ENCODE measurements at places on chromosomes 1 and 21.

GRCh38 chr1:212186427-212187207 lies 98.6 kb upstream of the PPP2R5A start:
- no peak for DNase-seq

GRCh38 chr1:2044510-2045319 lies 5.5 kb upstream of the PRKCZ start:
- peak; percentile 82 for DNase-seq

GRCh38 chr1:47827109-47827508 lies 170.1 kb downstream of the TRABD2B start:
- no peak for DNase-seq

- peak; percentile 27 for DNase-seq
Observed at GRCh38 chr1:228154670-228155571, 5.2 kb downstream of the GJC2 start.

- no peak for DNase-seq
Observed at GRCh38 chr1:36622741-36623648, 140.3 kb upstream of the CSF3R start.

DNA sequence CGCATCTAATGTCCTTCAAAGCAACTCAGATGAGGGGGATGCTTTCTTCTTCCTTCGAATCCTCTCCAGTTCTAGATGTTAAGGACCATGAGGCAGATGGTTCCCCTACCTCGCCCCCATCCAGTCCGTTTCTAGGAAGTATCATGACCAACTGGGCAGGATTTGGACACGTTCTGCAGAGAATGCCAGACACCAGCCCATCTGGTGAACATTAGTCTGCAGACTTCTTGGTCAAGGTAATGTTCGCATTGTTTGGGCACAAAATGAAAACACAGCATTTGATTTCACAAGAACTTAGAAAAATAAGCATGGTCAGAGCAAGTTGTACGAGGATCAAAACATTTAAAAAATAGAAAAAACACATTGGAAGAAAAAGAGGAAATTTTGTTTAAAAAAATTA lies 25.4 kb upstream of the ADARB1 start:
- no peak for DNase-seq

GRCh38 chr21:33314111-33314510 lies 10.7 kb upstream of the IFNAR1 start:
- no peak for DNase-seq

DNA sequence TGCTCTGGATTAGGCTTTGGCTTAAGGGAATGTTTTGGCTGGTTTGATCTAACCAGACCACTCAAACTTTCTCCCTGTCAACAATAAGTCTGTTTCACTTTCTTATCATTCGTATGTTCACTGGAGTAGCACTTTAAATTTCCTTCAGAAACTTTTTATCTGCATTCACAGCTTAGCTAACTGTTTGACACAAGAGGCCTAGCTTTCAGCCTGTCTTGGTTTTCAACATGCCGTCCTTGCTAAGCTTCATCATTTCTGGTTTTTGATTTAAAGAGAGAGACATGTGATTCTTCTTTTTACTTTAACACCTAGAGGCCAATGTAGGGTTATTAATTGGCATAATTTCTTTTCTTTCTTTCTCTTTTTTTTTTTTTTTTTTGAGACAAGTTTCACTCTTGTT lies 14.9 kb upstream of the CYB5R1 start:
- no peak for DNase-seq

DNA sequence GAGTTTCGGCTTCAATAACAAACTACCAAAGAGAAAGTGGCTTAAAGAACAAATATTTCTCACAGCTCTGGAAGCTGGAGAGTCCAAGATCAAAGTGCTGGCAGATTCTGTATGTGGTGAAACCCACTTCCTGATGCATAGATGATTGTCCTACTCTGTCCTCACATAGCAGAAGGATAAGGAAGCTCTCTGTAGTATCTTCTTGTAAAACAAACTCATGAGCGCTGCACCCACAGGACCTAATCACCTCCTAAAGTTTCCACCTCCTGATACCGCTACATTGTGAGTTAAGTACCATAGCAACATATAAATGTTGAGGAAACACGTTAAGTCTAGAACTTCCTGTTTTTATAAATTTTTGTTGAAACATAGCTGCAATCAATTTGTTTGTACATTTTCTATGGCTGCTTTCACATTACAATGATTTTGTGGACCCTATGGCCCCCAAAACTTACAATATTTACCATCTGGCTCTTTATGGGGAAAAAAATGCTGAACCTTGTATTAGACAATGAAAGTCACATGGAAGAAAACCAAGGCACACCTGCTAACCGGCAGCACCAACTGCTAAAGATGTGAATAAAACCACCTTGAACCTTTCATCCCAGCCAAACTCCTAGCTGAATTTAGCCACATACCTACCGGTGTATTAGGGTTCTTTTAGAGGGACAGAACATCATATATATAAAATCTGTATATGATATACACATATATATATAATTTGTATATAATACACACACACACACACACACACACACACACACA lies 1423.4 kb downstream of the NCAM2 start:
- no peak for DNase-seq

DNA sequence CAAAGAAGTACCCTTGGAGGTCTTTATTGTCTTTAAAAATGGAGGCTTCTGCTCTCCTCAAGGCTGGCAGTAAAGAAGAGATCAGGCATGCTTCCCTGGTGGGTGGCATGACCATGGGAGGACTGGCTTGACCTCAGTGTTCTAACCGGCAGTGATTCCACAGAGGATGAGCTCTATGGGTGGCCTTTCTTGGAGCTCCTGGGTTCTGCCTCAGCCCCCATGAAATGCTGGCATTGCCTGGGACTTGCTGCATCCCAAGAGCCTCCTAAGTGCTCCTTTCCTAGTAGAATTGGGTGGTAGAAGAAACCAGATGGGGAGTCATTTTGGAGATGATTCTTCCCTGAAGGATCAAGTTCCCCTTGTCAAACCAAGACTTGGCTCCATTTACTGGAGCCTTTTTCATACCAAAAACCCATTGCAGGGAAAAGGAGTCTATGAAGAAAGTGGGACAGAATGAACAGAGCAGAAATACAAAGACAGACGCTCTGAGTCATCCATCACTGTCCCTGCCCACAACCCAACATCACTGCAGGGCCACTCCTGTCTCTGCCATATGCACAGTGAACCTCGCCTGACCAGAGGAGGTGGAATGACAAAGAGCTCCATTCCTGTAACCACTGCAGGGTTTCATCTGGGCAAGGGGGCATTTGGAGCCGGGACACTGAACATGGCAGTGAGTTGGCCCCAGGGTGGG lies 42.4 kb downstream of the RIMS3 start:
- no peak for DNase-seq

DNA sequence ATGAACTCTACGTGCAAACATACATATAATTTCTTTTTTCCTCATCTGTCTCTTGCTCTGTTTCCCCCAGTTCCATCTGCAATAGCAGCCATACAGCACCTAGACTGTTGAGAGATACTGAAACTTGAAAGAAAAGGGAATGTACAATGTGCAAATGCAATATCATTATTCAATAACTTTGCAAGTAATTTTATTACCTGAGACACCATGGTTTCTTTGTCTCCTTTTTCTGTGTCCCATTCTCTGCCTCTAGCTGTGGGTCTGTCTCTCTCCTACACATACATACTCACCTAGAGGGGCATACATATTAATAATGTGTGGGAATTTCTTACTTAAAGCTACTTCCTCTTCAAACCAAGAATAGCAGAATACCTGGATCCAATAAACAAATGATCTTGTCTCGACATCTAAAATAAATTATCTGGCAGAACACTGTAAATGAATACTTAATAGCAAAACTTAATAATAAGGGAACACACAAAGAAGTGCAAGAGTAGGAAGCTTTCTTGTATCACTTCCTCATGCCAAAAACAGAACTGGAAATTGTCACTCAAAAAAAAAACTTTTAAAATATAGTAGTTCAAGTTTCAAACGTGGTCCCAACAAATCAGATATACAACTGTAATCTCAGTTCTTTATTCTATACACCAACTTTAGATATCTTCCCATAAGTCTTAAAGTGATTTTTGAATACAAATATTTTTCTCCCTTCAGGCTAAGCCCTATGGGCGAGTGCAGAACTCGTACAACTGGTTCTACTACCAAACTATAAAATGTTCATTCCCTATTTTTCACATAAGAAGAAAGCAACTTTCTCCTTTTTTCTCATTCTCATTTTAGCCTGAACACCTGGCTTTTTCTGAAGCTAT lies 194.6 kb downstream of the NRIP1 start:
- no peak for DNase-seq

DNA sequence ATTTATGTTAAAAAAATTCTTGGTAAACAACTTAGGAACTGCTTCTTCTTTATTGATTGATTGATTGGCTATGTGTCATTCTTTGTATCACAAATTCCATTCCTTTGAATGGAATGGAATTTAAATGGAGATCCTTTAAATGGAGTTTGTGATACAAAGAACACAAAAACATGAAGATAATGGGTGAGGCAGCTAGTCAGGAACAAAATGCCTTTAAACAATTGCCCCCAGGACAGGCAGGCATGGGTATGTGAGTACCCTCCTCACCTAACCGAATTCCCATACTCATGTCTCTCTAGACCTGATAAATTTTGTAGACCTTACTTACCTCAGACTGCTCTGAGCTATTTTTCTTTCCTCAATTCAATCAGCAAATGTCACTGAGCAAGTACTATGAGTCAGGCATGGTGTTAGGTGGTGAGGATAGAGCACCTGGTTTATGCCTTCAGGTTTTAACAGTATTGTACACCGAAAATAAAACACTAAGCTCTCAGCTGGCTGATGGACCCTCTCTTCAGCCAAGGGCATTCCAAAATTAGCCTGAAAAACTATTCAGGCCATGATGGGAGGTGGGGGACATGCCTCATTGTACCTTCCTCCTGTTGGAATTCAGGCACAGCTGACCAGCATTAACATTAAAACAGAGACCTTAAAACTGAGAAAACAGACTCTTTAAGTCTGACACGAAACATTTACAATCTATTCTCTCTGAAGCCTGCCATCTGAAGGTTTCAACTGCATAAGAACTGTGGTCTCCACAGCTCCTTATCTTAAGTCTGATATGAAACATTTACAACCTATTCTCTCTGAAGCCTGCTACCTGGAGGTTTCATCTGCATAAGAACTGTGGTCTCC lies 58.9 kb downstream of the OLFML3 start:
- no peak for DNase-seq

DNA sequence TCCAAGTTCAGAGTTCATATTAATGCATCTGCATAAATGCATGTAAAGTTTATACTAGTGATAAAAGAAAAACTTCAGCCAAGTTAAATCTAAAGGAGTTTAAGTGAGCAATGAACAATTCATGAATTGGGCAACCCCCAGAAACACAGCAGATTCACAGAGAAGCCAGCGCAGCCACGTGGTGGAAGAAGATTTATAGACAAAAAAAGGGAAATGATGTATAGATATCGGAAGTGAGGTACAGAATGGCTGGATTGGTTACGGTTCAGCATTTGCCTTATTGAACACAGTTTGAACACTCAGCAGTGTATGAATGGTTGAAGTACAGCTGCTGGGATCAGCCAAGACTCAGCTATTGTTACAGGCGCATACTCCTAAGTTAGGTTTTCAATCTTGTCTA lies 5.7 kb downstream of the AK5 start:
- DNase-seq: no peak

GRCh38 chr1:168379104-168379860 lies 98.6 kb downstream of the TBX19 start:
- DNase-seq: no peak

DNA sequence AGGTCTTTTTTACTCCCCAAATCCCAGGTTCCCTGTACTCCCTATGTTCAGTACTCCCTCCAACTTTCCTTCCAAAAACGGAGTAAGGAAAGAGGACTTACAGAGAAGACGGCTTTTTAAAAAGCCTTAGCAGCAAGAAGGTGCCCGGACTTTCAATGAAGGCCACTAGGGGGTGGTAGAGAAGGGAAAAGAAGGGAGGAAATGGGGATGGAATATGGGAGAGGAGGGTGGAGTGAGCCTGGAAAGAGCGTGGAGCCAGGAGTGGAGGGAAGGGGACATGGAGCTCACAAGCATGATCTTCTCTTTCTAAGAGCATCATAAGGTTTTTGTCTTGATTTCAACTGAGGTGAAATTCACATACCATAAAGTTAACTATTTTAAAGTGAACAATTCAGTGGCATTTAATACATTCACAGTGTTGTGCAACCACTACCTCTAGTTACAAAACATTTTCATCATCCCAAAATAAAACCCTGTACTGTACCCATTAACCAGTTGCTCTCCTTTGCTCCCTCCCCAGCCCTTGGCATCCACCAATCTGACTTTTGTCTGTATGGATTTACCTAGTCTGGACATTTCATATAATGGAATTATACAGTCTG lies 129.9 kb downstream of the ZNF281 start:
- peak; percentile 15 for DNase-seq

DNA sequence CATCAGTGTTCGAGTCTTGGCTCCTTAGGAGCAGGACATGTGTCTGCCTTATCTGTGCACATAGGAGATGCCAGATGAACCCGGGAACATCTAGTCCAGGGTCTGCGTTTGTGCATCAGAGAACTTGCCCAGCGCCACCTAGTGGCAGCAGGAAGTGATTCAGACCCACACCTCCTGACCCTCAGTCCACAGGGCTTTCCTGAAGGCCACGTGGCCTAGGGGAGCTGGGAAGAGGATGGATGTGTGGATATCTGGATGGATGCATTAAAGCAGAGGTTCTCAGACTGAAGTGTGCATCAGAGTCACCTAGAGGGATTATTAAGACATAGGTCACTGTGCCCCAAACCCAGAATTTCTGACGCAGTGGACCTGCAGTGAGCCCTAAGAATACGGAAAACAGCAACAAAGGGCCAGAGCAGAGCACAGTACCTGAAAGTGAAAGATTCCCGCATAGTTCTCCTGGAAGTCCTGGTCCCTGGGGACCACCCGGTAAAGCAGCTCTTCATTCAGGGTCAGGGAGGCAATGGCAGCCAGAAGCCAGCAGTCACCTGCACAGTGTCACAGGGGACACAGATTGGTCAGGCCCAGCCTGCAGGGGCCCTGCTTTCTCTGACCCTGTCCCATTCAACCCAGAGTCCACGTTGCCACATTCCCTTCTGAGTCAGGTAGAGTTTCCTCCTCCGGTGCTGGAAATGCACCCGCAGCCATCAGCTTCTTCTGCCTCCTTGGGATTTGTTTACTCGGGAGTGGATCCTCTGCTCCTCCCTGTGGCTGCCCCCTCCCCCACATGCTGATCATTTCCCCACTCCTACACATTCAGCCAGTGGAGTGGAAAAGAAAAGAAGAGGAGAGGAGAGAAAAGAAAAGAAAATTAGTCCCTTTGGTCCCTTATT lies 37.0 kb downstream of the CAPN8 start:
- DNase-seq: peak; percentile 39

DNA sequence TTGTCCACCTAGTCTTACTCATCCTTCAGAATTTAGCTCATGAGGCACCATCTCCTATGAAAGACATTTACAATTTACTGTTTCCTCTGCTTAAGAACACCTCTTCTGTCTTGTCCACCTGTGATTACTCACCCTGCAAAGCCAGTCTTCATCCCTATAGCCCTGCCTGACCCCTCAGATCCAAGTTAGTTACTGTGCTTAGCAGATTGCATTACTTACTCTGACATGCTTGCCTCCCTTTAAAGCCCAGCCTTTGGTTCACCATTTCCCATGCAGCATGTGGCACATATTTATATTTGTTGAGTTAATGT lies 60.9 kb upstream of the VCAM1 start:
- DNase-seq: no peak

GRCh38 chr21:44269090-44269489 lies 7.4 kb upstream of the DNMT3L start:
- no peak for DNase-seq

- no peak for DNase-seq
Observed at GRCh38 chr1:234373959-234374254, 651 bp downstream of the COA6 start.

Data from stimulated activated CD4-positive, alpha-beta T cell treated with anti-CD3 and anti-CD28 coated beads, Interleukin-1b, Interleukin-23, amount 100 ng/mL, for 4 hours (primary cell).